Glutamatergic neuron (in vitro differentiated cells): ENCODE measurements at places on chromosomes 3 and 15. TPM values are rescaled to one million over a fixed set of nuclear protein-coding genes. Genes with fewer than 3 reads are reported as not detected.

Gene NUDT16
- 51.1 TPM for total RNA-seq

Gene RABL3
- total RNA-seq, result 12.6 TPM

Gene SPTBN5
- 0.32 TPM for total RNA-seq

DNA sequence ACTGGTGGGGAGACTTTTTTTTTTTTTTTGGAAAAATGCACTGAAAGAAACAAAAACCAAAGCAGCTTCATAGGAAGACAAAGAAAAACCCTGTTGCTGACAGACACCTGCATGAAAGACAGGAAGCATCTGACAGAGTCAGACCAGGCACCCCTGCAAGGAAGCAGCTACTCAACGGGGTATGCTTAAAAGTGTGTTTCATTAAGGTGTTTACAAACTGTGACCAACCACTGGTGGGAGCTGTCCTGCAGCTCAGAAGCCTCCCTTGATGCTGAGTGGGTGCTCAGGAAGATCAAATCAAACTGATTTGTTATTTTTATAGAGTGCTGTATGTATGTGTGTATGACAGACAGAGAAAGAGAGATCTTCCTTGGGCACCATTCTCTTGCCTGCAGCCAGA lies 34.7 kb upstream of the AGBL1 start:
- no peak for DNase-seq

DNA sequence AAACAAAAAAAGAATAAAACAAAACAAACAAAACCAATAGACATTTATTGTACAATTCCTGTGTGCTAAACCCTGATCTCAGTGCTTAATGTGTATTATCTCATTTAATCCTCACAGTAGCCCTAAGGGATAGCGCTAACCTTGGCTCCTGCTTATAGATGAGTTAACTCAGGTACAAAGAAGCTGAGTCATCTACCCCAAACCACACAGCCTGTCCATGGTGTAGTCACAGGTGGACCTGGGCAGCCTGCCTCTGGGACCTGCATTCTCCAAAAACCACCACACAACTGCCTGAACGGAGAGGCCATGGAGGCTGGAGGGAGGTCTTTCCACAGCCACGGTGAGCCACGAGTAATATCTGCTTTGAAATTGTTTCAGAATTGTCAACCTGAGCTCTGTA lies 5.5 kb upstream of the CLN6 start:
- DNase-seq, result no peak
